Astrocyte of the hippocampus (primary cell): ENCODE measurements at places on chromosomes 7 and 10.

- DNase-seq = no peak
Observed at GRCh38 chr7:104096683-104097082, 107.2 kb upstream of the RELN start.

GRCh38 chr7:112122144-112122543, 84.1 kb downstream of the DOCK4 start:
- DNase-seq = no peak

DNA sequence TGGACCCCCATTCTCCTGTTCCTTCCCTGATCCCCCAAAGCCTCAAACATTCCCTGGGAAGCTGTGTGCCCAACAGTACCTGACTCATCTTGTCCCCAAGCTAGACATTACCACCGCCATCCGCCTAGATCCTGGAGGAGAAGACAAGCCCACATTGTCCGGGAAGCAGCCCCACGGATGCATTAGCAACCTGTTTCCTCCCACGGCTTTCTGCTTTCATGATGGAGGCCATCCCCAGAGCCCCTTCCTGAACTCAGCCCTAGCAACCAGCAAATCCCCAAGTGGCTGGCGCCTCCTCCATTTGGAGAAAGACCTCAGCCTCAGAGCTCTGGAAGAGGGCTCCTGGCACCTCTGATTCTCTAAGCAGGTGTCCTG, 2.3 kb upstream of the SLC29A3 start:
- DNase-seq = no peak

DNA sequence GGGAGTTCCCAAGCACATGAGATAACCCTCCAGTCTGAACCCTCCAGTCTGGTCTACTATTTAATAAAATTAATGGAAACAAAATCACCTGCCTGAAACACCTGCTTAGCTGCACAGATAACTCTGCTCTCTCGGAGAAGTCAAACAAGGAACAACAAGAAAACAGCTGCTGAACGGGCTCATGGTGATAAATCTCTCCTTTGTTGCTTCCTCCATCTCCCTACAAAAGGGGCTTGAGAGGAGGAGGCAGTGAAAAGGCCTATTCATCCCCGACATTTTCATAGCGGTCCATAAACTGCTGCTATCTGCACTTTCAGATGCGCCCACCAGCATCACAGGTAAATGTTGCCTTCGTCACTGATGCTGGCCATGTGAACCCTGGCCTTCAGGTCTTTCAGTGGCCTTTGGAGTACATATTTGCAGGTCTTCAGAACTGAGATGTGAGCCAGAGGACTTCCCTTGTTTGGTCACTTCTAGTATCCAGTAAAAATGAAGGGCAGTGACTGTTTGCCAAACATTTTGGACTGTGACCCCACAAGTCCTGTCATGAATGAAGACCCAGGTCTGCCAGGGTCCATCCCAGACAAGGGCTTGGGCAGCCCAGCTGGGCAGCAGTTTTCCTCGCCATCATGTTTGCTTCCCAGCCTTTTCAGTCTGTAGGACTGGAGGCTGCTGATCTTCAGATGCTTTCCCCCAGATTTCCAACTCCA, 15.9 kb downstream of the FKBP6 start:
- DNase-seq = no peak

- DNase-seq = peak; percentile 43
Observed at GRCh38 chr10:121113385-121113696, 262.2 kb downstream of the WDR11 start.

DNA sequence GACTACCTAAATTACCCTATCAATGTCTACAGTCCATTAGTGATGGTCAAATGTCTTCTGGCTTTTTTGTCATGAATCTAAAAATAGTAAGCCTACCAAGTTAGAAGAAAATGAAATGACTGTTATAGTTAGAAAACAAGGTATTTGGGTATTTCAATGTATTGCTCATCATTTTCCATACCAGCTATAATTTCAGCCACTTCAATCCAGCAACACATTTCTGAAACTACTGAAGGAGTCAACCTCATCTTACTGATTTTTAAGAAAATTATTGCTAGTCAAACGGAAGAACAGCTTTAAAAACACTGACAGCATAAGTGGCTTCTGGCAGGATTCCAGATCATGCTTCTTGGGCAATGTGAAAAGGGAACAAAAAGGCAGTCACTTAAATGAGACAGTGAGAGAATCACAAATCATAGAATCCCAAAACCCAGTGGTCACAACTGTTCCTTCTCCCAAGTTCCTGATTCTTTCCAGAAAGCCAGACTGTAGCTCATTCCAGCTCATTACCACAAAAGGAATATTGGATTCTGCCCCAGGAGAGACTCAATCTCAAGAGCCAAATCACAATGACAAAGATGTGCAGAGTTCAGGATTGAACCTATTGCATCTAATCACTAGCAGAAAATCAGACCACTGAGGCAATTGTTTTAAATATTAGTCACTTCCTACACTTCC, 61.2 kb upstream of the LRRN3 start:
- DNase-seq = peak; percentile 52

DNA sequence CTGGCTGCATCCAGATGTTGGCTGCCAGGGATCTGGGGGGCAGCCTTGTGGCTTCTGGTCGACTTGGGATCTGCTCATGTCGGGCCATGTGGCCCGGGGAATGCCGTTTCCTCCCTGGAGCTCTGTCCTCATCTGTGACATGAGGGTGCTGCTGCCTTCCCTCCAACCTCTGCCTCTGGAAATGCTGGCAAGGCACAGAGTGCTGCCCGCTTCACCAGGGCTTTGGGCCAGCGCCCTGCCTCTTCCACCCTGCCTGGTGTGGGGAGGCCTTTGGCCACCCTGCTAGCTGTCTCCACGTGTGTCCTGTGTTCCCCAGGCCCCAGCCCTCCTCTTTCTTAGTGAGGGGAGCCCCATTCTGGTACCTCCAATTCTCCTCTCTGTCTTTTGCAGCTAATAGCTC, 5.8 kb upstream of the SMARCD3 start:
- no peak for DNase-seq

DNA sequence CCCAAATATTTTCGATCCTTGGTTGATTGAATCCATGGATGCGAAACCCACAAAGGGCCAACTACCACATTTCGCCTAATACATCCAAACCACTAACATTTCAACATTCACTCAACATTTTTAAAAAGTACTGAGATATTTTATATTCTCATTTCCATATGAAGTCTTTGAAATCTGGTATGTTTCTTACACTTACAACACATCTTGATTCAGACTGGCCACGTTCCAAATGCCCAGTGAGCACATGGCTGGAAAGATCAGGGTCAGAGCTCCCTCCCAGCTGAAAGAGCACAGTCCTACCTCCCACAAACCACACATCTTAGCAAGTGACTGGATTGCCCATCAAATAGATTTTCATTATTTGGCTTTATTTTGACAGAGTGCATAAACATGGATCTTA, 18.9 kb downstream of the NCAPG2 start:
- no peak for DNase-seq

DNA sequence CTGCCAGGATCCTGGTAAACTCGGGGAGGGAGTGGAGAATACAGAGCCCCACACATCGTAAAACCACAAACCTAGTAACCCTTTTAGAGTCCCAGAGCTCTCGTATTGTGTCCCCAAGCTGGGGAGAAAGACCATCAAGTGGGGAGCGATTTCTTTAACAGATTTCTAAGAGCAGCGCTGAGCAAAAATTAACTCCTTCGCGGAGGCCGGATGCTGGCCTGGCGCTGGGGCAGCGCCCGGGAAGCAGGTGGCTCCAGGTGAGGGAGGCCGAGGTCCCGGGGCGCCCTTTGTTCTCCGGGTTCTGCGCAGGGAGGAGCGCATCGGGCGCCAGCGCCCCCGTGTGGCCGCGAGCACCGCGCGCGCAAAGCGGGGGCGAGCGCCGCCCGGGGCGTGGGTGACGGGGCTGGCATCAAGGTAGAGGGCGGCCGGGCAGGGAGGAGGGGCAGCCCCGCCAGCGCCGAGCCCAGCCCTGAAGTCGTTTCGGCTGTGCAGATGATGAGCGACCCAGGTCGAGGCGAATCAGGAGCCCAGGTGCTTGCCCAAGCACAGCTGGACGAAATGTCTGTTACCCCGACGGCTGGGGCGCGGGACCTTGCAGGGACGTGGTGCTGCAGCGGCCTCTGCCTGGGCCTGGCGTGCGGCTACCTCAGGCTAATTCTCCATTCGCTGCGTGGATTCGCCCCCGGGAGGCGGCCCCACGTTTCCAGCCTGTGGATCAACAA, 10.4 kb upstream of the FGFR2 start:
- DNase-seq = peak; percentile 74

- no peak for DNase-seq
Observed at GRCh38 chr7:149245244-149245643, 5.8 kb downstream of the ZNF212 start.

GRCh38 chr7:94176694-94177200, 172.6 kb upstream of the BET1 start:
- no peak for DNase-seq

DNA sequence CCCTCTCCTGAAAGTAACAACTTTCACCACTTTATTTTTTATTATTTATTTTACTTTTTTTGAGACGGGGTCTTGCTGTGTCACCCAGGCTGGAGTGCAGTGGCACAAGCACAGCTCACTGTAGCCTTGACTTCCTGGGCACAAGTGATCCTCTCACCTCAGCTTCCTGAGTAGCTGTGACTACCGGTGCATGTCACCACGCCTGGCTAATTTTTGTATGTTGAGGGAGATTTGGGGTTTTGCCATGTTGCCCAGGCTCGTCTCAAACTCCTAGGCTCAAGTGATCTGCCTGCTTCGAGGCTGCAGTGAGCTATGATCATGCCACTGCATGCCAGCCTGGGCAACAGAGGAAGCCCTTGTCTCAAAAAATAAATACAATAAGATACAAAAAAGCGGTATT, 14.9 kb upstream of the SLIT1 start:
- no peak for DNase-seq

GRCh38 chr7:86913709-86914108, 145.7 kb downstream of the ELAPOR2 start:
- no peak for DNase-seq
